ENCODE measurements at places on chromosomes 12 and 14. TPM values are rescaled to one million over a fixed set of nuclear protein-coding genes. Genes with fewer than 3 reads are reported as not detected.

Gene C1QL4
- total RNA-seq, result not detected

Gene CDH24
- total RNA-seq, result 8.7 TPM

Gene RFLNA
- total RNA-seq, result 4.7 TPM

Gene DEPDC4
- 2.9 TPM for total RNA-seq

Gene ACTN1
- 161 TPM for total RNA-seq

Gene ACSS3
- 16.4 TPM for total RNA-seq

Gene BIN2
- 8.7 TPM for total RNA-seq

DNA sequence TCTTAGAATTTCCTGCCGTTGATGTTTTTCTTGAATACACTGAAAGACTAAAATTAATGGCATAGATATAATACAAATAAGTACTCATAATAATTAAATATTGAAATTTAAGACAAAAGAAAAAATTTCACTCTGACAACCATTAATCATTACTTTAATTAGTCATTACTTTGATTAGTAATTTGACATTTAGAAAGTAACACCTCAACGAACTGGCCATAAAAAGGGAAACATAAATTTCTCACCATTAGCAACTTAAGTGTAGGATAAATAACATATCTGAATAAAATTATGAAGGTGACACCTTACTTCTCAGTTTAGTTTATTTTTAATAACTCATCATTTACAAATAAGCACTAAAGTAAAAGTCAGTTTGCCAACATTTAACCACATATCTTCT lies 17.5 kb downstream of the MAGOHB start:
- no peak for DNase-seq

DNA sequence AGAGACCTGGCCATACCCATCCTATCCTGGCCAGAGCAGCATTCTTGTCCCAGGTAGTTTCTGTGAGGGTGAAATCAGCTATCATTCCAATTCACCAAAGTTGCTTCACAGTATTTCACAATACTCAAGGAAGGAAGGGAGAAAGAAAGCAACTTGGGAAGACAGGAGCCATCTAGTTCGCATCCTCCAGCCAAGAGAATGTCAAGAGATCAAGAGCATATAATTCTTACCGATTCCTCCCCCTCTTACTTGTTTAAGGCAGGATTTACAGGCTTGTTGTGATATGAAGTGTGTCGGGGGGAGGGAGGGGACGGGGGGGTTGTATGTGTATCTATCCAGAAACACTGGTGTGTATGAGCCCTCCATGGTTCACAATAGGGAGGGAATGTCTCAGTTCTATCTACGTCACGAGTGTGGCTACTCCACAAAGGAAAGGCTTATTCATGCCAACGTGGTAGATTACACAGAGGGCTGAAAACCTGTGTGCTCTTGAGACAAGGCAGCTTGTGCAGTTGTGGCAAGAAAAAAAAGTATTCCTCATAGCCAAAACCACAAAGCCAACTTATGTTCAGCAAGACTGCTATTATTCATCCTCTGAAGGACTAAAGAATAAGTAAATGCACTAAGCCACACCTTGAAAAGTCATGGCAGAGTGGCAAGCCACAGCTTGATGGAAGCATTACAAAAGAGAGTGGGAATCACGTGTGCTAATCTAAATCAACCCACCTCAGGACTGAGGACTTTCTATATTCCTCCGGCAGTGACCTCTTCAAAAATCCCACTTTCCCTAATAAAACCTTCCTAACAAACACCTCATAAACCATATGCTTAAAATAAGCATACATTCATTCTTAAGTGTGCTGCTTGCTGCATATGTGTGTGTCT lies 35.0 kb downstream of the CORO1C start:
- DNase-seq, result no peak

GRCh38 chr14:36241183-36241582 lies 64.7 kb upstream of the PTCSC3 start:
- no peak for DNase-seq

- DNase-seq, result no peak
Measured at GRCh38 chr14:74974364-74975058, 19.1 kb upstream of the PGF start.

DNA sequence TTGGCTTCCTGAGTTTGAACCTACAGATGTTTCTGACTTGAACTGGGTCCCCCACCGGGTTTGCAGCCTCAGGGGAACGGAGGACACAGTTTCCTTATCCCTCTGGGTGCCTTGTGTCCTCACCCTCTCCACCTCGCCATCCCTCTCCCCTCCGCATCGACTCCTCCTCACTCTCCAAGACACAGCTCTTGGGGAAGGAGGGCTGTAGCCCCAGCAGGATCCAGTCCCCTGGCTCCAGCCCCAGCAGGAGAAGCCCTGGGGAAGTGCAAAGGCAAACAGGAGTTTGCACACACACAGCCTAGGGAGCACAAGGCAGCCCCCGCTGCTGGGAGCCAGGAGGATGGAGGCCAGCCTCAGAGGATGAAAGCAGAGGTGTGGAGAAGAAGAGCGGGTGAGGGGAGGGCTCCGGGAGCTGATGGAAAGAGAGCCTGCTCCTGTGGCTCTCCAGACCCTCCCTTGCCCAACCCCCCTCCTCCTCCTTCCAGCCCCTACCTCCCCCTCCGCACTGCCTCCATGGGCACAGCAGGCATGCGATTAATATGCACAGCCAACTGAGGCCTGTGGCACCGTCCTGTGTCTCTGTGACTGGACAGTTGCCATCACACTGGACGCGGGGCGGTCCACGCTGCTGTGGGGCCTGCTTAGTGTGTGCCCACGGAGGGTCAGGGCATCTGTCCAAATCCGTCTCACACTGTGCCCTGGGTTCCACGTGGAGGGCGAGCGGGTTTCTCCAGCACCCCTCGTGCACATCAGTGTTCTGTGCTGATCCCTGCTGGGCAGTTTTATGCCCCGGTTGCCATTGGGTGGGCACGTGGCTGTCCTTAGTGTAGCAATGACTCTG lies 193.7 kb upstream of the DIO3 start:
- no peak for DNase-seq

Data from dorsolateral prefrontal cortex (tissue), 122 donors.